Right cardiac atrium (tissue), 5 donors: ENCODE measurements at places on chromosomes 7 and 10.

DNA sequence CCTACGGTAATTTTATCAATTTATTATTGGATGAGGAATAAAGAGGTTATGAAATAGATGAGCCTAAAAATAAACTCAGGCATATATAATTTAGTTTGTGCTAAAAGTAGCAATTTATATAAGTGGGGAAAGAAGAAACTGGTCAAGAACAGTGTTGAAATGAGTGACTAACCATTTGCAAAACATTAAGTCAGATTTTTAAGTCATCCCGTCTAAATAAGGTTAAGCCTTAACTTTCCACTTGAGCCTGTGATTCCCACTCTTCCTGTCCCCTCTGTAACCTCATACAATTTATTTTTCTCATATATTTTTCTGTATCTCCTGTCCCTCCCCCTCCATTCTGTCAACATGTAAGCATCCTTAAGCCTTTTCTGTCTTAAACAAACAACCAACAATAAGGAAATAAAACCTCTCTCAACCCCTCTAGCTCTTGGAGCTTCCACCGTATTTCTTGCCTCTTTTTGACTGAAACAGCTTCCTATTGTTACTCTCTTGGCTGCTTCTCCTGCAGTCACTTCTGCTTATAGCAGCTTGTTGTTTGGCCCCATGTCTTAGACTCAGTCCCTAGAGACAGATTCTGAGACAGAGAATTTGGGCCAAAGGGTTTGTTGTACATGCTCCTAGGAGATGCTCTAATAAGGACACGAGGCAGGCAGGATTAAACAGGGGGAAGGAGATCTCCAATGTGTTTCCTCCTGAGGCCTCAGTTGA, 109.7 kb downstream of the GNAI1 start:
- no peak for DNase-seq

GRCh38 chr7:86932038-86932512, 127.4 kb downstream of the ELAPOR2 start:
- DNase-seq, result no peak

GRCh38 chr7:15561835-15562234, at the start of gene AGMO:
Gene AGMO (minus strand): TSS chr7:15562015.
- DNase-seq, result peak; percentile 80

DNA sequence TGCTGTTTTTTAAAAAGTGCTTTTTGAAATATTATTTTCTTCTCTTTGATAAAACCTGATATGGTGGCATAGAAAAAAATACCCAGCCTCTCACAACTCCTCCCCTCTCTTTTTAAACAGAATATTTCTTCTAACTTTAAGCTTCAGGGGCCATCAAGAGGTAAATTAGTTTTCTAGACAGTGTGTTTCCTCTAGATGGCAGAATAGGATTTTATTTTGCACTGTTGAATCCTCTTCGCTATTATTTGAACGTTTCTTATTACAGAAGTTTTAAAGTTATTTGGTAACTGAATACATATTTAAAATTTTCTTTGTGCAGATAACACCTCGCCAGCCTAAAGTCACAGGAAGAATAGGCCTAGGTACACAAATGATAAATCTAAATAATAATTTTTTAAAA, 30.3 kb downstream of the ARL5B start:
- DNase-seq, result no peak

- no peak for DNase-seq
Observed at GRCh38 chr7:145978769-145979168, 137.8 kb upstream of the CNTNAP2 start.

GRCh38 chr7:105782391-105783042, 93.9 kb downstream of the ATXN7L1 start:
- DNase-seq, result no peak

DNA sequence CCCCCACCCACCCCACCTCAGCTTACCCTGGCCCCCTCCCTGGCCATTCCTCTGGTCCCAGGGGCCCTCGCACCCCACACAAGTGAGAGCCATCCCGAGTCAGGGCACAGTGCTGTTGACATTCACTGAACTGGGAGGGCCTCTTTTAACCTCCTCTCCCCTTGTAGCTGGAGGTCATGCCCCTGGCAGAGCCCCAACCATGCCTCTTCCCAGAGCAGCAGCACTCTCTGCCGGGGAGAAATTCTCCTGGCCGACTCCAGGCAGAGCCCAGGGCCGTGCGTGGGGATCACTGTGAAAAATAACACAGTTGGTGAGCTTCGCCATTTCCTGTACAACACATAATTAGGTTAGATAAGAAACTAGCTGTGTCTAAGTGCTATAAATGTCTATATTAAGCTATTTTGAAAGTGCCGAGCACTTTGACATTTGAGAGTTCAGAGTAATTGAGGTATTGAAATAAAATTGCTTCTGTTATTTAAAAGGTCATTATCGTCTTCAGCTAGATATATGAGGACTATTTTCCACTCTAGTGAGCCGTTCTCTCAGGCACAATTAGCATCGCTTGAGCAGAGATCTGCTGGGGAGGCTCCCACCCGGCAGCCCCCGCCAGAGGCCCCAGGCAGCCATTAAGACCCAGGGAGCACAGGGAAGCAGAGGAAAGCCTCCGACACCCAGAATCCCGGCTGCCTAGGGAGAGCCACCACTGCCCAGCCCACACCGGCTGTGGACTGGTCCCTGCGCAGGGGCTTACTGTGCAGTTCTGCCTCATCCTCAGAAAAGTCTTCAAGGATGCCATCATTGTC, 62.4 kb upstream of the LRRC18 start:
- peak; percentile 81 for DNase-seq

GRCh38 chr7:31114593-31115343, 62.7 kb downstream of the ADCYAP1R1 start:
- no peak for DNase-seq

- DNase-seq, result no peak
Observed at GRCh38 chr10:110474826-110475225, 22.9 kb upstream of the DUSP5 start.

- DNase-seq, result no peak
Observed at GRCh38 chr7:123823898-123824753, 20.8 kb upstream of the HYAL4 start.

DNA sequence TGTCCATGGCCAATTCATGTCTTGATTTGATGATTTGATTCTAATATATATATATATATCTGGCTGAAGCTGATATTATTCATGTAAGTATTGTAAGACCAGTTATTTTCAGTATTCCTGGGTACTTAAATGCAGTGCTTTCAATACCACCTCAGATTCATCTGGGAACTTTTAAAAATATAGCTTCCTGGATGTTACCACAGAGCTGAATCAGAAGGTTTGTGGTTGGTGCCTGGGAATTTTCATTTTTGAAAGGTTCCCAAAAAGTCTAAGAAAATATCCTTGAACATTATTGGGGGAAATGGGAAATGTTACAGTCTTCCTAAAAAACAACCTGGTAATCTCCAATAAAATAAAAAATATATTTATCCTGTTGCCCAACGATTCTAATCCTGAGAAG, 10.7 kb upstream of the PPP3CB start:
- DNase-seq, result no peak

GRCh38 chr10:103843045-103843444, 12.3 kb downstream of the SH3PXD2A start:
- no peak for DNase-seq

DNA sequence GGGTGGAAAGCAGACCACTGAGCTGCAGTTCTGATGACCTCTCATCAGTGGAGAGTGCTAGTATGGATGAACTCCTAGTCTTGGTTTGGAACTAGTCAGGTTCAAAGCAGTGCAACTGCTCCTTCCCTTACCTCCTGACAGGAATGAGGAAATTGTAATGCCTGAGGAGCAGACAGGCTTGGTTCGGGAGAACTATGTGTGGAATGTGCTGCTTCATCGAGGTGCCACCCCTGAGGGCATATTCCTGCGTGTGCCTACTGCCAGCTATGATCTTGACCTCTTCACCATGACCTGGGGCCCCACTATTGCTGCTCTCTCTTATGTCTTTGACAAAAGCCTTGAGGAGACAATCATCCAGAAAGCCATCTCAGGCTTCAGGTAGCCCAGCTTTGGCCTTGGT, 27.4 kb upstream of the NFKB2 start:
- DNase-seq, result no peak

- no peak for DNase-seq
Observed at GRCh38 chr10:8193546-8193945, 139.1 kb downstream of the GATA3 start.

DNA sequence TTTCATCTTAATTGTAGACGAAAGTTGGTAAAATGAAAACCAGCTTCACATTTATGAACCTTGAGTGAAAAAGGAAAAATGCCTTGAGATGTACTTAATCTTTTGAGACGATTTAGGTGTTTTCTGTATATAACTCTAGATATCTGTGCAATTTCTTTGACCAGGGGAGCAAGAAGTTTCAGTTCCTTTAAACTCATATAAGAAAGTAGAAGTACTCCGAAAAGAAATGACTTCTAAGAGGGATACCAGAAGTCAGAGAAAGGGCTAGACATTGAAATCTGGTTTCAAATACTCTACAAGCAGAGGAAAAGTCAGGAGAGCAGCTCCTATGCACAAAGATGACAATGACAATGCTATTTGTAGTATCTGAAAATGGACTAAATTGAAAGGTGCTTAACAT, 303.7 kb downstream of the BAMBI start:
- DNase-seq, result no peak

DNA sequence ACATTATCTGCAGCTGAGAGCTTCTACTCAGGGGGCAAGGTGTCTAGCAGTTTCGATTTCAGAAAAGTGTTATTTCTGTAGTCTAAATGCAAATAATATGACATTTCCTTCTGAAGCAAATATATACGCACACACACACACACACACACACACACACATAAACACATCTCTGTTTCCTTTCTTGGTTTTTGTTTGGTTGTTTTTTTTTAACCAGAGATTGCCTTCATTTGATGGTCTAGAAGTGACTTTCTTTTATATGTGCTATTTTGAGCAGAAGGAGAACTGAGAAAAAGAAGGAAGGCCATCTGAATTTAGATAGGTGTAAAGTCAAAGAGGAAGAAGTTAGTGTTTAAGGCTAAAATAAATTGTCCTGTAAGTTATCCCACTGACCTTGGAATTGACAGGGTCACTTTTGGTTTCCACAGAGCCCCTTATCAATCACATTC, 142.2 kb downstream of the TRIL start:
- DNase-seq, result no peak

GRCh38 chr7:11228515-11228914, 254.8 kb downstream of the PHF14 start:
- DNase-seq, result peak; percentile 92

DNA sequence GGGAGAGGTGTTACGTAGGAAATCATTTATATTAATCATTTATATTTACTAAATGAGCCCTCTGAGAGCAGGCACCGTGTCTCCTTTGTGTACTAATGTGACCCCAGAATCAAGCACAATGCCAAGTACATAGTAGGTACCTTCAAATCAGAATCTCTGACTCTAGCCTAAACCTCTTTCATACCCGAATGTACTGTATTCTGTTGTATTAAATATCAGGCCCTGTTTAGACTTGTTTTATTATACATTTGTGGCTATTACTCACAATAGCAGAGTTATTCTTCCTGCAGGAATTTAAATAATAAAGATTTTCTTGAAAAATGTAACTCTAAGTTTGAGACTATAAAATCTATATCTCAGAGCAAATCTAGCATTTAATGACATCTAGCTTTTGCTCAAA, 297.3 kb downstream of the EXOC4 start:
- DNase-seq, result no peak

DNA sequence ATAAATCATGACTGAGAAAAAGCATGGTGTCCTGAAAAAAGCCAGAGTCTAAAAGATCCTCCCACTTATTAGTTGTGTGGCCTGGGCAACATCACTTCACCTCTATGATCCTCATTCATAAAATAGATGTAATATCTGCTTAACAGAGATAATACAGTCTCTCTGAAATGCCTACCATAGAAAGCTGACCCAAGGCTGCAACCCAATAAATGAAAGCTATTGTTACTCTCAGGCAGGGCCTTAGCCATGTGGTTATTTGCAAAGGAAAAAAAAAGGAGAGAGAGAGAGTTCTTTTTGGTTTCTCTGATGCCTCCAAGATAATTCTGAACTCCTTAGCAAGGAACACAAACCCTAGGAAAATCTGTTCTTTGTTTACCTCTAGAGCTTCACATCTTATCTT, 7.9 kb downstream of the FAM13C start:
- DNase-seq, result no peak

GRCh38 chr10:85614566-85614965, 752.0 kb downstream of the GRID1 start:
- DNase-seq, result no peak

DNA sequence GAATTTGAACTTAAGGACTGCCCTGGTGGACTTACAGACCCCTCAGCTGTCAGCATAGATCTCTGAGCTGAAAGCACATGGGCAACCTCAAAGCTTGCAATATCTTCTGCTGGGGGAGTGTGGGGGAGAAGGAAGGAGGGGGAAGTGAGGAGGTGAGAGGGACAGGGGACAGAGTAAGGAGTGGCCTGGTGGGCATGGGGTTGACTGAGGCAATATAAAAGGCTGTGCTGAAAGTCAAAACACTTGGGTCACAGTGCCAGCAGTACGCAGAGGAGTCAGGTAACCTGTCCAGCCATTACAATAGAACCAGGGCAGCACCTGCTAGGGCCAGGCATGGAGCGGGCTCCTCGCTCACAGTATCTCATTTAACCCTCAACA, 43.2 kb downstream of the PPP1R3C start:
- DNase-seq, result no peak

GRCh38 chr10:76543655-76544054, 1094.0 kb downstream of the KCNMA1 start:
- no peak for DNase-seq

GRCh38 chr10:61314273-61314672, 138.9 kb downstream of the TMEM26 start:
- DNase-seq, result no peak
